IPS DF 6.9 (cell line): ENCODE measurements at places on chromosomes 4 and X.
A peak's percentile ranks its signal among the peaks of the same experiment; 100 is the strongest.

- H3K27me3 ChIP-seq, result no peaks in the 10 kb centered on the region
- no peaks in the 10 kb centered on the region for H3K4me1 ChIP-seq
- H3K36me3 ChIP-seq, result no peaks in the 10 kb centered on the region
- no peak overlapping the region for H3K4me3 ChIP-seq
- no peak for DNase-seq
Measured at GRCh38 chr4:181745933-181746625, 497.1 kb upstream of the TENM3 start.

DNA sequence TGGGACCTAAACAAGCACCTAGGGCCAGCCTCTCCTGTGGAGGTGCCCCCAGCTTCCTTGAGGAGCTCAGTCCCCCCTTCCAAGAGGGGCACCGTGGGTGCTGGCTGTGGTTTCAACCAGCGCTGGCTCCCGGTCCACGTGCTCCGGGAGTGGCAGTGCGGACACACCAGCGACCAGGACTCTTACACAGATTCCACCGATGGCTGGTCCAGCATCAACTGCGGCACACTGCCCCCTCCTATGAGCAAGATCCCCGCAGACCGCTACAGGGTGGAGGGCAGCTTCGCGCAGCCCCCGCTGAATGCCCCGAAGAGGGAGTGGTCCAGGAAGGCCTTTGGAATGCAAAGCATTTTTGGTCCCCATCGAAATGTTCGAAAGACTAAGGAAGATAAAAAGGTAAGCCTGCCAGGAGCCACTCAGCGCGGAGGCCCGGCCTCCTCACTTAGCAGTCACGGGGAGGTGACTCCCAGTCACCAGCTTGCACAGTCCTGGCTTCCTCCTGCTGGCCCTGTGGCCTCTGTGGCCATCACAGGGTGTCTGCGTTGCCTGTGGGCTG, 24.9 kb downstream of the RGS12 start:
- H3K4me3 ChIP-seq, result no peak overlapping the region
- no peaks in the 10 kb centered on the region for H3K4me1 ChIP-seq
- H3K27ac ChIP-seq, result no peak overlapping the region
- no peaks in the 10 kb centered on the region for H3K27me3 ChIP-seq
- H3K36me3 ChIP-seq, result peaks cover 4% of the 10 kb centered on the region; the same call in 1 of the 2 replicates
- no peak for DNase-seq

GRCh38 chr4:138267835-138268234, 25.7 kb upstream of the SLC7A11 start:
- H3K4me1 ChIP-seq, result no peaks in the 10 kb centered on the region
- H3K4me3 ChIP-seq, result no peak overlapping the region
- H3K36me3 ChIP-seq, result no peaks in the 10 kb centered on the region
- DNase-seq, result no peak
- H3K27ac ChIP-seq, result no peak overlapping the region

GRCh38 chr4:1975391-1975801, 33.4 kb downstream of the NELFA start:
- no peak for DNase-seq
- H3K4me1 ChIP-seq, result no peaks in the 10 kb centered on the region
- H3K27me3 ChIP-seq, result no peaks in the 10 kb centered on the region
- no peak overlapping the region for H3K27ac ChIP-seq
- H3K4me3 ChIP-seq, result no peak overlapping the region

DNA sequence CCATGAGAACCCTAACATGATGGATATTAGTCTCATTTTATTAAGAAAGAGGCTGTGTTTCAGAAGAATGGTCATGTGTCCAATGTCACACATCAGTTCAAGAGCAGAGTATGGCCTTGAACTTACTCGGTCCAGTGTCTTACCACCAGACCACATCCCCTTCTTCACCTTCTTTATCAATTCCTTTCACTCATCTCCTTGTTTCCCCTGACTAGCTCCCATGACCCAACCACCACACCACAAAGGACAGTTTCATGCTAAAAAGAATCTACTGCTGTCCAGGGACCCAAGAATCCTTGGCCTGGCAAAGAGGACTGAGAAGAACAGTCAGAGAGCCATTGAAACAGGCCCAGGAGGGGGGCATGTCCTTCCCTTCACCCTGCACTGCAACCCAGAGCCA, 33.6 kb upstream of the MSN start:
- no peaks in the 10 kb centered on the region for H3K4me1 ChIP-seq
- H3K4me3 ChIP-seq, result no peak overlapping the region
- no peak for DNase-seq

GRCh38 chr4:184000457-184001396, 95.6 kb downstream of the STOX2 start:
- H3K36me3 ChIP-seq, result no peaks in the 10 kb centered on the region
- H3K27me3 ChIP-seq, result no peaks in the 10 kb centered on the region
- no peak overlapping the region for H3K27ac ChIP-seq

DNA sequence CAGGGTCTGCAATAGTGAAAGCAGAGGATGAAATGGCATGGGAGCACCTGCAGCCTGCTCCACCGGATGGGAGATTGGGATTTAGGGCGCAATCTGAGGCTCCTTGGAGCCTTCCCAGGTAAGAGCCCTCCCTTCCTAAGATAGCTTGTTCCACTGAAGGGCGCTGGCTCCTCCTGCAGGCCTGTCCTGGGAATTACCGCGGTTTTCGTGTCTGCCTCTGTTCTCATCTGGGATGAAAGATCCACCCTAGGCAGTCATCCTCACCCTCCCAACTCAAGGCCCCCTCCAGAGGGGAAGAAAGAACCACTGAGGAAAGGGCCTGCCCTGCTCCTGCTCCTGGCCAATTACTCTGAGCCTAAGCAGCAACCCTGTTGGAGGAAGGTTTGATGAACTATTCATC, 547.5 kb downstream of the SMARCA1 start:
- H3K4me3 ChIP-seq, result no peak overlapping the region
- DNase-seq, result peak; percentile 11
- no peaks in the 10 kb centered on the region; the same call in 1 of the 2 replicates for H3K4me1 ChIP-seq
- H3K27ac ChIP-seq, result no peak overlapping the region
- no peaks in the 10 kb centered on the region for H3K36me3 ChIP-seq

DNA sequence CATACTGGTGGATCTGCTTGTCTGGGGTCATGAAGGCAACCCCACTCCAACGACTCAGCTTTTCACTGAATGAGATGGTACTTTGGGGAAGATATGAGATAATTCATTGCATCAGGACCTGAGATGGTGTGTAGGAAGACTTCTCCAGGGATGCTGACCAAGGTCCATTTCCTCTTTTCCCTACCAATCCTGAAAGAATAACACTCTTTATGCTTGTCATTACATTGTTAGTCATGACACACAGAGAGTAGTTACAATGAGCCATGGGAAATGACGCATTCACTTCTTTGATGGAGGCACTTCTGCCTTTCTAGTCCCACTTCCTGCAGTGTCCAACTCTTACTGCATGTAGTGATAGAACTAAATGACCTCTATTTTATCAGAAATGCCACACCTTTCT, 58.6 kb downstream of the AREG start:
- DNase-seq, result no peak
- H3K36me3 ChIP-seq, result no peaks in the 10 kb centered on the region
- no peaks in the 10 kb centered on the region; the same call in 1 of the 2 replicates for H3K27me3 ChIP-seq
- no peak overlapping the region for H3K27ac ChIP-seq
- H3K4me1 ChIP-seq, result no peaks in the 10 kb centered on the region

- DNase-seq, result no peak
- H3K27ac ChIP-seq, result no peak overlapping the region
- no peaks in the 10 kb centered on the region for H3K36me3 ChIP-seq
- no peaks in the 10 kb centered on the region for H3K4me1 ChIP-seq
- H3K4me3 ChIP-seq, result no peak overlapping the region
- H3K27me3 ChIP-seq, result no peaks in the 10 kb centered on the region
Measured at GRCh38 chr4:89708903-89709421, 128.0 kb downstream of the SNCA start.

DNA sequence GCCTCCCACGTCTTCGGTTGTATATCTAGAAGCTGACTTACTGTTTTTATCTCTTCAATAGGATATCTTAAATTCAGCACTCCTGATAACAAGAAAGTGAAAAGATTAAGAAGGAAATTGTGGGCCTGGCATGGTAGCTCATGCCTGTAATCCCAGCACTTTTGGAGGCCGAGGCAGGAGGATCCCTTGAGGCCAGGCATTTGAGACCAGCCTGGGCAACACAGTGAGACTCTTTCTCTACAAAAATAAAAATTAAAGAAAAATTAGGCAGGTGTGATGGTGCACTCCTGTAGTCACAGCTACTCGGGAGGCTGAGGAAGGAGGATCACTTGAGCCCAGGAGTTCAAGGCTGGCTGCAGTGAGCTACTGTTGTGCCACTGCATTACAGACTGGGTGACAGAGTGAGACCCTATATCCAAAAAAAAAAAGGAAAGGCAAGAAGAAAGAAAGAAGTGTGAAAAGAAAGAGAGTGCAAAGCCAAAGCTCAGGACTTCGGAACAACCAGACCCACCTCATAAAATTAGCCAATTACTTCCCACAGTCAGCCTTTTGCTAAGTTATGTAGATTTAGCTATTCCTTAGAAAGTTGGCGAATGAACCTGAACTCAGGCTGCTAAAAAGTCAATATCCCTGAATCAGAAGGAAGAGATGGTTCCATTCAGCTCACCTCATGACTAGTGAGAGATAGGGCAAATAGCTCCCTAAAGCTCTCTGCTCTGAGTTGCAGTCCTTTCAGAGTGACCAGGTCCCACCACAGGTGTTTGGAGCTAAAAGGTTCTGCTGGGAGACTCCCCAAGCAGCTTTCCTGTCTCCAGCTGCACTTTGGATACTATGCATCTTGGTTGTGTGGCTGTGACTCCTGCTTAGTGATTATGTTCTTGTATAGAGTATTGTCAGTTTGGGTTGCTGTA, 9.2 kb downstream of the FGG start:
- H3K27ac ChIP-seq, result no peak overlapping the region
- no peaks in the 10 kb centered on the region for H3K36me3 ChIP-seq
- DNase-seq, result no peak
- H3K4me1 ChIP-seq, result no peaks in the 10 kb centered on the region
- H3K4me3 ChIP-seq, result no peak overlapping the region
- H3K27me3 ChIP-seq, result no peaks in the 10 kb centered on the region

DNA sequence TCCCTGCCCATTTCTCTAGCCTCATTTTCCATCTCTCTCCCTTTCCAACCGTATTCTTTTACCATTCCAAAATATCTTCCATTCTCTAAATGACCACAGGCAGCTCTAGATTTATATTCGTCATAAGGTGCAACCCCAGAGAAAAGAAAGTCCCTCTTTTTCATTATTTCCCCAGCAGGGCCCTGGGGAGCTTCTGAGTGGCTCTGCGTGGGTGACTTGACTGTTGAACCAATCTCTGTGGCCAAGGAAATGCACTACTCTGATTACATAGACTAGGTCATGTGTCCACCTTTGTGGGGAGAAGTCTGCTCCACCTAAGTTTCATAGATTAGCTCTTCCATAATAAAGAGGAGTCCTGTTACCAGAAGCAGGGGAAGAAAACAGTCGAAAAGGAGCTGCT, 51.4 kb downstream of the ATOH1 start:
- DNase-seq, result no peak
- no peak overlapping the region for H3K27ac ChIP-seq
- H3K36me3 ChIP-seq, result no peaks in the 10 kb centered on the region
- no peaks in the 10 kb centered on the region for H3K27me3 ChIP-seq
- H3K4me3 ChIP-seq, result no peak overlapping the region

DNA sequence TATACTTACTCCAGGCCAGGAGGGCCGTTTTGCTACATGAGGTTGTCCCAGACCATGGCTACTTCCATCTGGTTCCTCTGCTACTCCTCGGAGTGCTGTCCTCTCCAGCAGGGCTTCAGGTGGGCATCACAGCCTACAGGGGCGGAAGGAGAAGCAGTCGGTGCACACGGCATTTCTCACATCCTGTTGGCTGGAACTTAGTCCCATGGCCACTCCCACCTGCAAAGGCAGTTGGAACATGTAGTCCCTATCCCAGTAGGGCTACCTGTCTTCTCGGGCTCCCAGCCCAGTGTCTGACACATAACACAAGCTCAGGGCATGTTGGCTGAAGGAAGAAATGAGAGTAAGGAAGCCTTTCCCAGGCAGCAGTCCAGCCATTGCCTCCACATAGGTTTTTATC, 7.7 kb upstream of the STK32B start:
- no peaks in the 10 kb centered on the region for H3K27me3 ChIP-seq
- no peaks in the 10 kb centered on the region for H3K36me3 ChIP-seq
- no peak overlapping the region for H3K4me3 ChIP-seq

GRCh38 chr4:10333942-10334341, 123.3 kb downstream of the ZNF518B start:
- no peak overlapping the region for H3K27ac ChIP-seq
- H3K4me1 ChIP-seq, result no peaks in the 10 kb centered on the region
- no peak overlapping the region for H3K4me3 ChIP-seq
- no peaks in the 10 kb centered on the region for H3K27me3 ChIP-seq
- peak; percentile 39 for DNase-seq
- no peaks in the 10 kb centered on the region for H3K36me3 ChIP-seq

DNA sequence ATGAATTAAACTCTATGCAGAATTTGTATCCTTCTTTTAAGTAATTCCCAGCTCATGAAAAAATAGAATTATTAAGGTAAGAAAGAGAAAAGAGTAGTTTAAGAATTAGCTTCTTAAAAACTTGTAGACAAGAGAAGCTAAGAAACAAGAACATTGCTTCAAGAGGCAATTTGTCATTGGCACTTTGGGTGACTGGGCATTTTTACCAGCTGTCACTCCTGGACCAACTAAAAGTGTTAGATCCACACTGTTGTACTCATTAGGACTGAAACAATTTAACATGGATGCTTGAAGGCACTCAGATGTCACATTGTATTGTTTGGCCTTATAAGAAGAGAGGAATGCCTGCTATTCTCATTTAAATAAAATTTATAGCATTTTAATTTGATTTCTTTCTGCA, 7.4 kb downstream of the COL25A1 start:
- no peak for DNase-seq
- no peak overlapping the region for H3K27ac ChIP-seq
- H3K4me3 ChIP-seq, result no peak overlapping the region
- no peaks in the 10 kb centered on the region for H3K36me3 ChIP-seq
- no peaks in the 10 kb centered on the region for H3K27me3 ChIP-seq
- no peaks in the 10 kb centered on the region for H3K4me1 ChIP-seq

DNA sequence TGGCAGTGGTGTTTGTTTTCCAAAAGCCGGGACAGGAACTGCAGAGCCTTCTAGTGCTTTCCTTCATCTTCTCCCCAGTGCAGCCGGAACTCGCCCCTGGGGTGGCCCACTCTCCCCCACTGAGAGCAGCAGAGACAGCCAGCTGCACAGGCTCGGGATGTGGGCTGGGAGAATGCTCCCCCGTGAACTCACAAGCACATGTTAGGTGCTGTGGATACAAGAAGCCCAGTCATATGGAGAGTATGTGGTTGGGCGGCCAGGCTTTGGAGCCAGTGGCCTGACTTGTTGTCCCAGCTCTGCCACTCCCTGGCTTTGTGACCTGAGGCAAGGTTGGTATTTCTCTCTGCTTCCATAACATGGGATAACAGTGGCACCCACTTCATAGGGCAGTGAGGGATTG, 9.4 kb upstream of the KIAA0232 start:
- H3K4me3 ChIP-seq, result no peak overlapping the region
- H3K36me3 ChIP-seq, result no peaks in the 10 kb centered on the region
- H3K4me1 ChIP-seq, result no peaks in the 10 kb centered on the region
- no peak overlapping the region for H3K27ac ChIP-seq
- no peak for DNase-seq

GRCh38 chr4:156765277-156765676, 206.3 kb downstream of the PDGFC start:
- no peak for DNase-seq
- no peak overlapping the region for H3K4me3 ChIP-seq
- no peaks in the 10 kb centered on the region for H3K4me1 ChIP-seq
- H3K27ac ChIP-seq, result no peak overlapping the region
- H3K27me3 ChIP-seq, result no peaks in the 10 kb centered on the region

- H3K4me1 ChIP-seq, result no peaks in the 10 kb centered on the region; the same call in 1 of the 2 replicates
- H3K36me3 ChIP-seq, result no peaks in the 10 kb centered on the region
- no peaks in the 10 kb centered on the region for H3K27me3 ChIP-seq
- DNase-seq, result no peak
Measured at GRCh38 chr4:122221322-122221721, 69.2 kb downstream of the BLTP1 start.

GRCh38 chrX:49257074-49257790, 7.3 kb downstream of the FOXP3 start:
- no peaks in the 10 kb centered on the region for H3K27me3 ChIP-seq
- no peaks in the 10 kb centered on the region for H3K4me1 ChIP-seq
- H3K4me3 ChIP-seq, result no peak overlapping the region
- no peak overlapping the region for H3K27ac ChIP-seq
